ENCODE measurements at places on chromosomes 1 and 21. TPM values are rescaled to one million over a fixed set of nuclear protein-coding genes. Genes with fewer than 3 reads are reported as not detected.
A peak's percentile ranks its signal among the peaks of the same experiment; 100 is the strongest.

GRCh38 chr1:24759492-24759891 is 14.2 kb downstream of the CLIC4 start:
- no peak for DNase-seq

DNA sequence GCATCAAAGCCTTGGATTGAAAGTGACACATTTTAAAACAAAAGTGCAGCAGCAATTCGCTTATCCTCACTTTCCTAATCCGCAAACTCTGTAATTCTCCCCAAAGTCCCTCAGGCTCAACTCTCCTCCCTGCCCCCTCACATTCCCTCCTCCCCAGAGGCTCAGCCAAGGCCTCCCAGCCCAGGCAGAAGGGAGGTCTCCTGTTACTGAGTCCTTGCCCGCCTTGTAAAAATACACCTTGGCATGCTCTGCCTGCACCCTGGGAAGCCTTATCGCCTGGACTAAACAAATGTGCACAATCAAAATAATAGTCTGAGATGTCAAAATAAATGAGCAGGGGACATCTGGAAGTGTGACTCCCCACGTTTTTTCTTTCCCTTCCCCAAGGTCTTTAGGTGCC is 109.7 kb downstream of the PLXNA2 start:
- no peak for DNase-seq

GRCh38 chr1:93979040-93979717 is 69.9 kb upstream of the GCLM start:
- no peak for DNase-seq

GRCh38 chr1:74856174-74856573 is 123.2 kb downstream of the TYW3 start:
- no peak for DNase-seq

The HSPG2 gene
- total RNA-seq, result 247 TPM

The TRAF5 gene
- 11.2 TPM for total RNA-seq

The TCP10L gene
- 1.1 TPM for total RNA-seq

The HUNK gene
- 1.3 TPM for total RNA-seq

DNA sequence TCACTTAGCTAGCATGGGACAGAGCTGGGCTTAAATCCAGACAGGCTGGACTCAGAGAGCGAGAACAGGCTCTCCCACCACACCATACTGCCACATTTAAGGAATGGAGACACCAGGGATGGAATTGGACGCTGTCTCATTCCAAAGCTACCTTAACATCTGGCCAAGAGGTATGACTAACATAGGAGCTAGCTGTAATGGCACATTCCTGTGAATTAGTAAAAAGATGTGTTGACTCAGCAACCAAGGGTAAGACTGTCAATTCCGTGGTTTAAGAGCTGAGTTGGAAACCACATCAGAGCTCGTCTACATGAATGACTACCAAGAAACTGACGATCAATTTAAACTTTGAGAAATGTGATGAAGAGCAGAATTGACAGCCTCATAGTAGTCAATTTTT is 8.3 kb upstream of the TNFRSF9 start:
- DNase-seq, result no peak

GRCh38 chr1:151292207-151293030 is 10.3 kb downstream of the ZNF687 start:
- peak; percentile 66 for DNase-seq

The CA6 gene
- total RNA-seq, result not detected

The NPR1 gene
- total RNA-seq, result 62.0 TPM

- no peak for DNase-seq
These were observed 69.4 kb downstream of the NTPCR start for GRCh38 chr1:233019778-233020325.

DNA sequence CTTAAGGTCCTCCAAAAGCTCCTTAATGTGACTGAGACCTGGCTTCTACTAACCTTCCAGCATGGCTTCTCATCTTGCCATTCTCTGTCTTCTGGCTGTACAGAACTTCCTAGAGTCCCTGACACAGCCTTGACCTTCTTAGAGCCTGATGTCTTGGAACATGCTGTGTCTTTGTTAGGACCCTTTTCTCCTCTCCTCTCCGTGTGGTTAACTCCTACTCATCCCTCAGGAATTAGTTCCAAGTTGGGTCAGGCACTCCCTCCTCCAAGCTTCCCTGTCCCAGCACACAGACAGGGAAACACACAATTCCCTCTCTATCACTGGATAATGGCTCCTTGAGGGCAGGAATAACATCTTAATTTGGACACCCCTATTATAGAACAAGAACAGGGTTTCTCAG is 275.4 kb upstream of the USP24 start:
- no peak for DNase-seq

DNA sequence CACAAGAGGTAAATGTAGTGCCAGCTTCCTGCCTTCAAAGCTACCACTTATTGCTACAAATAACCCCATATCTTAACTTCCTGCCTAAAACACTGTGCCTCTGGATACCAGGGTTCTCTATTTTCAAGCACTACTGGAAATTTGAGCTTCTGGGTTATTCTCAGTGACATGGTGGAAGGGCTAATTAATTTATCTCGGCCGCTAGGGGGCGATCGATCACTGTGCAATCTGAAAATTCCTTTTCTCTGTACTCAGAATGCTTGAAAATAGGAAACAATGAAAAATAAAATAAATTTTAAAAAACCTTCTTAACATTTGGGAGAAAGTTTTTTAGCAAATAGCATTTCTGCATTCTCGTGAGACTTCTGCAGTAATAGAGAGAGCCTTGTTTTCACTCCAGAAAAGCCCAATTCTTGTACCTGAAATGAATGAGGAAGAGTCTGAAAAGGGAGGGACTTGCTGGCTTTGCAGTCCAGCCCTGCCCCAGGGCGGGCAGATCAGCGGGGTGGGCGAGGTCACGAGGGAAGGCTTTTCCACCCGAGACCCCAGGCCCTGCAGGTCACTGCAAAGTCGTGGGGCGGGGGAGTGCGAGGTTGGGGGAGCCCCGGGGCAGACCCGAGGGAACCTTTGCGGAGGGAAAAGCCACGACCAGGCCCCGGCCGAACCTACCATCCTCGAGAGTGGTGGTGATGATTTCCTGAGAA is 276.7 kb downstream of the PCP4 start:
- DNase-seq, result no peak

DNA sequence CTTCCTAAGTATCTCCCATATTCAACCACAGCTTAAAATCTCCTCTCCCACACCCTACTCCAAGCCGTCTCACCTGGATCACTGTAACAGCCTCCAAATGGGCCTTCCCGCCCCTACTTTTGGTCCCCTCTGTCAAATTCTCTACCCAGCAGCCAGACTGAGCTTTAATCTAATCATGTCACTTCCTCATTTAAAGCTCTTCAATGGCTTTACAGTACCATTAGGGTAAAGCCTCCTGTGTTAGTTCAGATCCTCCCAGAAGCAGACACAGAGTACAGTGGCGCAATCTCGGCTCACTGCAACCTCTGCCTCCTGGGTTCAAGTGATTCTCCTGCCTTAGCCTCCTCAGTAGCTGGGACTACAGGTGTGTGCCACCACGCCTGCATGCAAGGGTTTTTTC is 46.8 kb upstream of the PSEN2 start:
- DNase-seq, result no peak

Data from upper lobe of left lung (tissue), 6 donors.